ENCODE measurements at places on chromosomes 7 and 10.

DNA sequence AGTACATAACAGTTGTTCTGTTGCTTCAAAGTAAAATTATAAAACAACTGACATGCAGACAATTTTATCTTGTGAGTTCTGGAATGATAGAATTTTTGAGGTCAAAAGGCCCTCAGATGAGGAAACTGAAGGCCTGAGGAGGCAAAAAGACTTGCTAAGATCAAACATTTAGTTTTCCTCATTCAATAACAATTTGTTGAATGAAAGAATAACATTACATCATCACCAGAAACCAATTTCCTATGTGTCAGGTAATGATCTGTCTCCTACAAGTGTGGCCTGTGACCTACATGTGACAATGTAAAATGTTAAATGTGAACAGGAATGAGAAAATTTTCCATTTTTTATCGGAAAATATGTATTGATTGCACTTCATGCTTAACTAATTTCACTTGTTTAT, 16.6 kb upstream of the ASB4 start:
- no peak for DNase-seq

DNA sequence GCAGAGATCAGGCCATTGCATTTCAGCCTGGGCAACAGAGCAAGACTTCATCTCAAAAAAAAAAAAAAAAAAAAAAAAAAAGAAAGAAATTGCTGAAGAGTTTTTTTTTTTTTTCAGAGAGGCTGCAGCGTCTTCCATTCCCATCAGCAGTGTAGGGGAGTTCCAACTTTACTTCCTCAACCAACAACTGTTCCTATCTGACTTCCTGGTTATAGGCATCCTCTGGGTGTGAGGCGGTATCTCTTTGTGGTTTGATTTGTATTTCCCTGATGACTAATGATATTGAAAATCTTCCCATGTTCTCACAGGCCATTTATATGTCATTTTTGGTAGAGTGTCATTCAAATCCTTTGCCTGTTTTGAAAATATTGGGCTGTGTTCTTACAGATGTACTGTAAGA, 40.2 kb downstream of the PRTFDC1 start:
- no peak for DNase-seq

GRCh38 chr10:13708256-13708990, 121.7 kb downstream of the PRPF18 start:
- no peak for DNase-seq

DNA sequence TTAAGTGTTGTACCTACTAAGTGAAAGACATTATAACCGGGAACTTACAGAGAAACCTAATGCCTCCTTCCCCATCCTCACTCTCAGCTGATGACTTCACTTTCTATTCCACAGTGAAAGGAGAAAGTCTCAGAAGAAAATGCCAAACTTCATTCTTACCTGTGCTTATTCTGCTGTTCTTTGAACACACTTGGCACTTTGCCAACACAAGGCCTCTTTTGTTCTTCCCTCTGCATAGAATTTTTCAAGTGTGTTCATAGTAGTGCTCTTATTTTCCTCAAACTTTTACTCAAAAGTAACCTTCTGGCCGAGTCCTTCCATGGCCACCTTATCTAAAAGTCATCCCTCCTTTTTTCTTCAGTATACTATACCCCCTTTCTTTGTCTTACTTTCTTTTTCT, 59.4 kb upstream of the ETV1 start:
- DNase-seq, result no peak

DNA sequence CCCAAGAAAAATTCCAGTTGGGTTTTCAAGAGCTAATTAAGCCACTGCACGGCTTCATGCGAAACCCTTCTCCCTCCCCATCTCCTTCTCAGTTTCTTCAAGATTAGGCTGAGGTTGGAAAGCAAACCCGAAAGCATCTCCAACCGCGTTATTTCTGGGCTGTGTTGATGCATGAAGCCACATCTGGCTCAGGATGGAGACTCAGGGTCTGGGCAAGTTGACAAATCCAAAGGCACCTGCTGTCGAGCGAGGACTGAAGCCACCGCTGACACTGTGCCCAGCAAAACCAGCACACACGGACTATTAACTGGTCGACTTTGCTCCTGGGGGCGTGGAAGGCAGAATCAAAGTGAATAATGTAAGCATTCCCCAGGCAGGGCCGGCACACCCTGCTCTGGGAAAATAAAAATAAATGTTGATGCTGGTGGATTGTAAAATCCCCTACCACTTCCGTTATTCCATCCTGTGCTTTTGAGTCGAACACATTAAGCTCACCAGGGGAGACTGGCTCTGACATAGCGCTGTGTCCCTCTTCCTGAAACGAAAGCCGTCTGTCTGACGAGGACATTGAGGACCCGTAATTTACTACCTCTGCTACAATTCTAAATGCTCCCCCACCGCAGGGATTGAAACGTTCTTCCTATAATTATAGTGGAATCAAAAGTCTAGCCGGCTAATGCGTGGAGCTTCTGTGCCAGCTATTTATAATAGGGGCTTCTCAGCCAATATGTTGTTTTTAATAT, 269.8 kb downstream of the ADARB2 start:
- DNase-seq, result no peak

GRCh38 chr10:69757553-69758309, 44.0 kb upstream of the COL13A1 start:
- no peak for DNase-seq

DNA sequence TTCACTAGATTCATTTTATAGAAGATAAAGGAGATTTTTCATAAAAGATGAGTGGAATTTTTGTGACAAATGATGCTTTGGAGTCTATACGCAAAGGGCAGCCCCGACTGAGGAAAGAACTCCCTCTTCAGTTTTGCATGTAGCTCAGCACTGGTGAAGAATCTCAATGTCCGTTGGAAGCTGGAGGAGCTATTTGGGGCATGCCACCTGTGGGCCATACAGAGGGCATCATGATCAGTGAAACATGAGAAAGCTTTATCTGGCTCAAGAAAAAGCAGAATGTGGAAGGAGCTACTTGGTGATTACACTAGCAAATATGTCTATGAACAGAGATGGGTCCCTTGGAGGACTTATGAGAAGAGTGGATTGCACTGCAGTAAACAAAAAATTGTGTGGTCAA, 1359.3 kb downstream of the REEP3 start:
- no peak for DNase-seq

GRCh38 chr10:14349081-14349480, 18.4 kb upstream of the FRMD4A start:
- DNase-seq, result no peak

GRCh38 chr10:128026615-128027300, 99.5 kb downstream of the MKI67 start:
- DNase-seq, result no peak

DNA sequence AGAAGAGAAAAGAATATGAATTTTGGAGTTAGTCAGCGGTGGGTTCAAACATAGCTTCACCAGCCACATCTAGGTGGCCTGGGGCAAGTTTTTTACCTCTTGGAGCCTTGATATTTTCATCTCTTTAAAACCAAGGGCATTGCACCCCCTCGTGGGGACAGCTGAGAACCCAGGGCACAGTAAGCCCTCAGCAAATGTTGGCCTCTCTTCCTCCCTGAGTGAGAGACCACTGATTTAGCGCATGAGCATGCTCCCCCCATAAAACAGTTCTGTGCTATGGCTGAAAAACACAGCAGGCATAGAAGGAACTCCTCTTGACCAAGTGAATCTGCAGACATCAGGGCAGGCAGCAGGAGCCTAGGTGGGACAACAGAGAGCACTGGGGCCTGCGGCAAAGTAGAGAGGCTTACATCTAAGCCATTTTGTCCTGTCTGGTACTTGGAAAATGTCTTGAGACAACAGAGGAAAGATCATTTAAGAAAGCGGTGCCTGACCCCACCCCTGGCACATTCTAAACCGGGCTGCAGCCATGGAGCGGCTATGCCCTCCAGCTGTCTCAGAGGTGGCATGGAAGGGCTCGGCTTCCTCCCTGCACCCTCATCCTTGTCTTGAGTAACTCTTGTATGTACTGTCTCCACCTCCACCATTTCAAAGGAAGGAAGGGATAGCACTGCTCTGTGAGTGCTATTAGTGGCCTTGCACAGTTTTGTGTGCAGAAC, 94.7 kb downstream of the ARHGAP22 start:
- DNase-seq, result no peak

GRCh38 chr7:98463837-98464557, 63.1 kb upstream of the BAIAP2L1 start:
- no peak for DNase-seq

GRCh38 chr10:5288359-5288758, 76.4 kb upstream of the UCN3 start:
- DNase-seq, result no peak

DNA sequence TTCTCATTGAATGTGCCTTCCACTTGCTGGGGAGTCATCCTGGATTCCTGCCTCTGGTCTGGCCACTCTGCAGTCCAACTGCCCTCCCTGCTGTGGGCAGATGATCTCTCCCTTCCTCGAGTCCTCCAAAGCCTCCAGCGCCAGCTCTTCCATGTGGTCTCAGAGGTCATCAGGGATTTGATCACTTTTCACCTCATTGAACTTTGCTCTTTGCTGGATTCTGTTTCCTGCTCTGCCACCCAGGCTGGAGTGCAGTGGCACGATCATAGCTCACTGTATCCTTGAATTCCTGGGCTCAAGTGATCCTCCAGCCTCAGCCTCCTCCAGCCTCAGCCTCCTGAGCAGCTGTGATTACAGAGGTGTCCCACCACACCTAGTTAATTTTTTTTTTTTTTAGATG, 22.1 kb upstream of the TBXAS1 start:
- DNase-seq, result no peak

DNA sequence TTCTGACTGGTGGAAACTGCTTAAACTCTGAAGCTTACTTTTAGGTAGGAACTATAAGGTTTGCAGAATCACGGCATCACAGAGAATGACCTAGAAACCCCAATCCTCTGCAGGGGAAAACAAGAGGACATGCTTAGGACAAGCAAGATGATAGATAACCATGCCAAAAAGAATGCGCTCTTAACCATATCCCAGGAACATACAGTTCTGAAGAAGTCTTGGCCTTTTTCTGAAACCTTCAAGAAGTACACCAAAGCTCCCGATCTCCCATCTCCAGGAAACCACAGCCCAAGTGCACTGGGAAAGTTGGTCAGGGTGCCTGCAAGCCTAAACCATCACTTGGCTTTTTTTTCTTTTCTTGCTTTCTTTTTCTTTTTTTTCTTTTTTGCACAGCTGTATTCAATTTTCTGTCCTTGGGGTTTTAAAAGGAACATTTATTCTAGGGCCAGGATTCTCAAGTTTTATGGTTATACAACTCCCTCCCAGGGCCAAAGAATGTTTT, 12.2 kb upstream of the SVIL start:
- DNase-seq, result no peak

DNA sequence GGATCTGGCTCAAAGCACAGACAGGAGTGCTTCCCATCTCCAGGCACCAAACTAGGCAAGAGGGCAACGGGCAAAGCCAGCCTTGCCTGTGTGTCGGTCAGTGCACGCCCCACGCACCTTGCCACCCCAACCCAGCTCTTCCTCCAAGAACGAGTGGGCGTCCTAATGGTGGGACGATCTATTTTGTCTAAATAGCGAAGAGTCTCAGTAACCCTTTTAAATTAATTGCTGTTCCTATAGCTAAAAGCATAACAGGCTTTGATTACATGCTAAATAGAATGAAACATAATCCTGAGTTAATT, 12.2 kb downstream of the EN2 start:
- no peak for DNase-seq

DNA sequence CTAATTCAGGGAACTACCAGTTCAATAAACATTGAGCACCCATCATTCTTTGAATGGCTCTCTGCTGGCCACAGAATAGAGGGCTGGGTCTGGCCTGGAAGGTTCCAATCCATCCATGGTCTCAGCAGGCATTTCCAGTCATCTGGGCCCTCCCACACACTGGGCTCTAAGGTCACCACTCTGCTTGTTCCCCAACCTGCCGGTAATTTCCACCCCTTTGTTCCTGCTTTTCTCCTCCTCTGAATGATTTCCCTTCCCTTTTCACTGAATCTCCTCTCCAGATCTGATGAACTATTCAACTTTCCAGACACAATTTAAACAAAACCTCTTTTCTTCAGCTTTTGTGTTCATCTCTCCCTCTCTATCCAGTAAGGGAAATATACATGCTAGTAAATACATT, 2.6 kb downstream of the BZW2 start:
- DNase-seq, result no peak

DNA sequence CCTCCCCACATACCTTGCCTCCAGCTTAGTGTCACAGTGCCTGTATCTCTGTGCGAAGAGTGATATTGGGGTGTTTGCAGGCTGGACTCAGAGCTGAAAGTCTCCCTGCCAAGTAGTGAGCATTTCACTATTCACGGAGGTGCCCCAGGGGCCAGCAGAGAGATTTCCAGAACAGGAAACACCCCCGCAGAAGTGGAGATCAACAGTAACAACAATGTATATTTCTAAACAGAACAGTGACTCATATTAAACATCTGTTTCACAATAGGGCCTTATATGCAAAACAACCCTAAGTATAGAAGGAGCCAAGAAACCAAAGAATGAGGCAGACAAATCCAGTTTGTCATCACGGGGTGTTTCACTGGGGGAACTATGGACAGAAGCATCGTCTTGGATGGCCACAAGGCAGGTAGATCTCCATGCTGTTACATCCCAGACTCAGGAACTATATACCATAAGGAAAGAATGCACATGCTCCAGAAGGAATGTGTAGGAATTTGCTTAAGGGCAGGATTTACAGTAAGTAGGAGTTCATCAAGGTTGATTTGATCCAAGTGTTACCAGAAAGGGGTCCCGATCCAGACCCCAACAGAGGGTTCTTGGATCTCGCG, 29.3 kb upstream of the CCL24 start:
- no peak for DNase-seq

- no peak for DNase-seq
Observed at GRCh38 chr10:83555264-83555663, 584.0 kb upstream of the GHITM start.

DNA sequence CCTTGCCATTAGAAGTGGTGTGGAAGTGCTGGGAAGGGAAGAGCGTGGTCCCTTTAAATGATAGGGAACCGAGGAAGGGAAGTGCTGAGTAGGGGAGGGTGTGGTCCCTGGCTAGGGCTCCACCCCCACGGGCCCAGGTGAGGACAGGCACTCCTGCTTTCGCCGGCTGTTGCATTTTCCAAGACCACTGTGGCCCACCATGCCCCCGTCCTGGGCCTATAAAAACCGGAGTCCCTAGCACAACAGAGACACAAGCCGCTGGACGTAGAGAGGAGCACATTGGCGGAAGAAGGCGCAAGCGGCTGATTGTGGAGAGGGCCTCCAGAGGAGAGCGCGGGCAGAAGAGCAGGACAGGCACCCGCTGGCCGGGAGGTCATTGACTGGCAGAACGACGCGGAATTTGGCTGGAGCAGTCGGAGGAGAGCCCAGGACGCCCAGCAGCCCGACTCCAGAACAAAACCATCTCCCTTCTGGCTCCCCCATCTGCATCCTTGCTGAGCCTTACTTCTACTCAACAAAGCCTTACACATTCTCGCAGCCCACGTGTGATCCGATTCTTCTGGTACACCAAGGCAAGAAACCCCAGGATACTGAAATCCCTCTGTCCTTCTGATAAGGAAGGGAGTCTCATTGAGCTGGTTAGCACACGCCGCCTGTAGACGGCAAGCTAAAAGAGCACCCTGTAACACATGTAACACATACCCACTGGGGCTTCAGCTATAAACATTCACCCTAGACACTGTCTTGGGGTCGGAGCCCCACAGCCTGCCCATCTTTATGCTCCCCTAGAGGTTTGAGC, 146.2 kb upstream of the LYZL1 start:
- DNase-seq, result no peak

- no peak for DNase-seq
Observed at GRCh38 chr10:86681047-86681446, 12.7 kb downstream of the LDB3 start.

GRCh38 chr7:100492738-100493475, 9.2 kb downstream of the NYAP1 start:
- no peak for DNase-seq
